ENCODE measurements at places on chromosomes 16 and 17.
A peak's percentile ranks its signal among the peaks of the same experiment; 100 is the strongest.

DNA sequence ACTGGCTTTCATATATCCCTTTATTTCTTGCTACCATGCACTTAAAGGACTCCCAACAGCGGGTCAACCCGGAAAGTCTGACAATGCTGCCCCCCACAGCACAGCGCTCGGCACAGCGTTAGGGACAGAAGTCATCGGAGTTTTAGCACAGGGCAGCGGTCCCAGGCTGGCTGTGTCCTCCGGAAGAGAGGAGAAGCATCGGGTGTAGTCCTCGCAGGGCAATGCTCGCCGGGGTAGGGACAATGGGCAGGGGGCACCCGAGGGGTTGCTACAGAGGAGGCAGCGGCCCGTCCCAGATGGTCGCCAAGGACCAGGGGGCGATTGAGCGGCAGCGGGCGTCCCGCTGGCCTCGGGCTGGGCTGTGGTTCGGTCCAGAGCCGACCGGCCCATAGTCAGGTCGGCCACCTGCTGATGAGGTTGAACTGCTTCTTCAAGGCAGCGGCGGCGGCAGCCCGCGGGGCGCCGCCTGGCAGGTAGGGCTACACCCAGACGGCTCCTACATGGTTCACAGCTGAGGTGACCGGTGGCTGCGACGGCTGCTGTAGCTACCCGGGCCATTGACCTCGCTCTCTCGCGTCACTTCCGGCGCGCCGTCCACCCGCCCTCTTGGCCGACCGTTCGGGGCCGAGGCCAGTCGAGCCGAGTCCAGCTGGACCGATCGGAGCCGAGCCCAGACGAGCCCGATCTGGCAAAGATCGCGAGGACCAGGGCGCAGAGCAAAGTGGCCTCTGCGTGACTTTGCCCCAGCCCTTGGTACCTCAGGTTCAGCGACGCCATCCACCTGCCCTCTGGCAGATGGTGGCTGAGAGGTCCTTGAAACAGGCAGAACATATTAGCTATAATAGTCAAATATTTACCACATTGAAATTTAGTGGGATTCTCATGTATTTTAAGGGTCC lies 4.7 kb upstream of the LCMT1 start:
- no peaks in the 10 kb centered on the region for H3K36me3 ChIP-seq
- DNase-seq, result peak; percentile 98
- H3K4me1 ChIP-seq, result peaks cover 29% of the 10 kb centered on the region
- H3K27ac ChIP-seq, result peak overlapping the region; percentile 92
- no peaks in the 10 kb centered on the region for H3K27me3 ChIP-seq
- H3K4me3 ChIP-seq, result peak overlapping the region; percentile 92

GRCh38 chr17:63035271-63035670 lies 69.2 kb downstream of the TANC2 start:
- H3K4me1 ChIP-seq, result peaks cover 16% of the 10 kb centered on the region
- no peak overlapping the region for H3K4me3 ChIP-seq
- no peak for DNase-seq
- no peaks in the 10 kb centered on the region for H3K36me3 ChIP-seq
- no peaks in the 10 kb centered on the region for H3K27me3 ChIP-seq
- no peak overlapping the region for H3K27ac ChIP-seq

- no peaks in the 10 kb centered on the region for H3K4me1 ChIP-seq
- no peak overlapping the region for H3K4me3 ChIP-seq
- no peaks in the 10 kb centered on the region for H3K36me3 ChIP-seq
- H3K27ac ChIP-seq, result no peak overlapping the region
Observed at GRCh38 chr16:72222503-72222902, 50.5 kb upstream of the PMFBP1 start.

DNA sequence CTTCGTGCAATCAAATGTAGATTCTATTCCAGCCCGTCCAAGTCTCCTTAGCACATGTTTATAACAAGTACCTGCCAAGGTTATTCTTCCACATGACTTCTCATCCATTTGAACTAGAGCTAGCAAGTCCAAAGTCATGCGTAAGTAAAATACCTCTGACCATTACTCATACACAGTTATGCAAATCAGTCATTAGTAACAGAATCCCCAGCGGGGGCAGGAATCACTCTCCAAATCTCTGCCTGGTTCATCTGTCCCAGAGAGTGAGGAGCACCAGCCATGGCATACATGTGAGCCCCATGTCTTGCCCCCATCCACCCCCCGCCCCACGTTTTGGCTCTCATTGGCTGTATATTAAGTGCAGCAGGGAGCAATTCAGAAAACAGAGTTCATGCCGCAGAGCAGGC lies 27.7 kb downstream of the SRL start:
- H3K4me1 ChIP-seq, result peaks cover 26% of the 10 kb centered on the region
- H3K27me3 ChIP-seq, result no peaks in the 10 kb centered on the region
- no peaks in the 10 kb centered on the region for H3K36me3 ChIP-seq
- H3K4me3 ChIP-seq, result no peak overlapping the region
